ENCODE measurements at places on chromosomes 5 and 9. TPM values are rescaled to one million over a fixed set of nuclear protein-coding genes. Genes with fewer than 3 reads are reported as not detected.

Gene SPINK13
- total RNA-seq, result not detected

Gene SVEP1
- under 0.01 TPM for total RNA-seq

Gene PTGDS
- not detected for total RNA-seq

Gene STING1
- total RNA-seq, result 11.2 TPM

Gene FBN2
- 182 TPM for total RNA-seq

Gene PAEP
- total RNA-seq, result not detected

Gene CACNA1B
- not detected for total RNA-seq

Gene FUBP3
- total RNA-seq, result 42.4 TPM

Gene SHOC1
- total RNA-seq, result 0.07 TPM

Gene ZNF366
- total RNA-seq, result not detected

Gene CBY3
- total RNA-seq, result not detected

Gene CDH18
- under 0.01 TPM for total RNA-seq

Gene PSMB7
- total RNA-seq, result 248 TPM

Gene UGT3A2
- not detected for total RNA-seq

Gene ZNF483
- total RNA-seq, result 0.78 TPM

Data from nasal cavity respiratory epithelium epithelial cell of viscerocranial mucosa (primary cell).